ENCODE measurements at places on chromosomes 7 and 10. TPM values are rescaled to one million over a fixed set of nuclear protein-coding genes. Genes with fewer than 3 reads are reported as not detected.
A peak's percentile ranks its signal among the peaks of the same experiment; 100 is the strongest.

The DOCK1 gene
- 51.1 TPM for total RNA-seq

- no peak for DNase-seq
Measured at GRCh38 chr7:68914006-68914405, 684.3 kb upstream of the AUTS2 start.

The UMAD1 gene
- 11.2 TPM for total RNA-seq

DNA sequence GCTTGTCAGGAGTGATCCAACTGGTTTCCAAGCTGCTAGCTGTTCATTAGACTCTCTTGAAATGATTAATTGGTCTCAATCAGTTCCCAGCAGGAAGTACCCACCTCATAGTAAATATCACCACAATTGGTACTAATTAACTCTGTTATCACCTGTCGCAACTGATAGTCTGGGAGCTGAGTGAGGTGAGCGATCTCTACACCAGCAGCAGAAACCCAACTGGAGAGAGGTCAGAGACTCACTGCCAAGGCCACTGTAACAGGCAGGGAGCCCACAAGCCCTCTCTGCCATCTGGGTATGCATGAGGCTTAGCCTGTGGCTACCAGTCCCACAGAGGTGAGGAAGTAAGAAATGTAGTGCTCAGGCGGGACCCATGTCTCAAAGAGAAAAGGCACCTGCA is 245.5 kb downstream of the DYNC1I1 start:
- DNase-seq = no peak

DNA sequence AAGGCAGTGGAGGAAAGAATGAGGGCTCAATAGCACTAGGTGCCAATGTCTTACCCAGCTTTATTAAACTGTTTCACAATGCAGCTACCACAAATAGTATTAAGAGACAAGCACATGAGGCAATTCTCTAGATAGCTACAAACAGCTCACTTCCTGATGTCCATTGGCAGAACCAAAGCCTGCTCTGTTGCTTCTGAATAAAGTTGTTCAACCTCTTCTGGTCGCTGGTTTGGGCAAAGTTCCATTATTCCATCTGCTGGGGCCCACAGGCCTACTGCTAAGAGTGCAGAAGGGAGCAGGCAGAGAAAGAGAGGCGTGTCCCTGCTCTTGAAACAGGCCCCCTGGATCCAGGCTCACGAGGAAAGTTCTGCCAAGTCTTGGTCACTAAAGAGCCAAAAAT is 173.9 kb downstream of the ZNF438 start:
- DNase-seq = peak; percentile 42

The DNAJB9 gene
- 26.5 TPM for total RNA-seq

Measured in ovary (tissue), 10 donors.